NCI-H748 treated with DMSO at 0.1 percent for 48 hours (cell line): ENCODE measurements at places on chromosomes 6 and 20.
A peak's percentile ranks its signal among the peaks of the same experiment; 100 is the strongest.

GRCh38 chr20:4507288-4507719 is 214.4 kb upstream of the PRND start:
- DNase-seq = no peak

GRCh38 chr6:70667711-70668498 is at the start of gene SMAP1:
SMAP1 (plus strand) TSS chr6:70667883; CDS start chr6:70668024, 141 bp downstream.
- peak; percentile 77 for DNase-seq

GRCh38 chr6:6438286-6438685 is 117.8 kb upstream of the F13A1 start:
- DNase-seq = no peak

DNA sequence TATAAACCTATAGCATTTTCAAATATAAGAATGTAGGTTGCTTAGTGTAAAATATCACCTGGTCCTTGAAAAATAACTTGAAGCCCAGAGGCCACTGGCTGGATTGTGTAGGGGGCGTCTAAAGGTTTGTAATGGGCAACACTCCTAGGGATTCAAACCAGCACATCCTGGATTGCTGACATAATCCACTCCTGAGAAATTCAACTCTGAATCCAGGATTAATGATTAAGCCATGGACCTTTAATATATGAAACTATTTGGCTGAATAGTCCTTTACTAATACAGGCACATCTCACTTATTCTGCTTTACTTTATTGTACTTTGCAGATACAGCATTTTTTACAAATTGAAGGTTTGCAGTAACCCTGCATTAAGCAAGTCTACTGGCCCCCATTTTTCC is 160.8 kb downstream of the UBE3D start:
- no peak for DNase-seq

DNA sequence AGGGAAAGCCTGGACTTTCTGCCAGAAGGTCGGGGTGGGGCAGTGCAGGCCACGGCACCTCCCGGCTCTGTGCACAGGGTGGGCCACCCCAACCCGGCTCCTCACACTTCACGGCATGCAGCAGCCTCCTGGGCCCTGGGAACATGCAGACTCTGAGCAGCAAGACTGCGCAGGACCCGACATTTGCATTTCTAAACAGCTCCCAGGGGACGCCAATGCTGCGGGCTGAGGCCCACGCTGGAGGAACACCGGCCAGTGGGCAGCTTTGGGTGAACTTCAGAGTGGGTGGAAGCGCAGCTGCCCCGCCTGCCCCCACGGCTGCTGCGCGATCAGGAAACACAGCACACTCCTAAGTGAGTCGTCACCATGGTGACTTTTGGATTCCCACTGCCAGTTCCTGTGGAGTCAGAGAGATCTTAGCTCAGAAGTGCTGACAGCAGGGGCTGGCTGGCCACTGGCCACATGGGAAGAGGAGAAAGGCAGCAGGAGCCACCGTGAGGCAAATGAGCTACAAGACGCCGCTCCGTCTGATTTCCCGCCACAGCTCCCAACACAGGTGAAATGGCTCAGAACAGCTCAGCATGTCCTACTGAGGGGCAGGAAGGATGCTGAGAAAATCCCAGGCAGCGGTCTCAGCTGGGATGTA is 52.1 kb downstream of the RNASET2 start:
- DNase-seq = peak; percentile 29

DNA sequence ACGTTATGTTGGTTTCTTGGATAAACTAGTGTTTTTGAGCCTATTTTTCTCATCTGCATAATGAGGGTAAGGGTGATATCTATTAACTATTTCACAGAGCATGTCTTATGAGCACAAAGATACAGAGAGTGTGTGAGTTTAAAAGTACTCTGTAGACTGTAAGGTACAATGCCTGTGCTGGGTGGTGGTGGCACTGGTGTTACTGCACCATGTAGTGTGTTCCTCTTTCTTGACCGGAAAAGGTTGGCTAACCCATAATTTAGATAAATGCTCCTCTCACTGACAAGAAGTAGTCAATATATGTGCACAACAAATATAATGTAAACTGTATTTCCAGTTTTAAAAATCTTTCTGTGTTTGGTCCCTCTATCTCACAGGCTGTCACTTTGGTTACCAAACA is 116.2 kb upstream of the MMS22L start:
- DNase-seq = no peak

- no peak for DNase-seq
These were observed 152.6 kb downstream of the CDK19 start for GRCh38 chr6:110662490-110663211.

DNA sequence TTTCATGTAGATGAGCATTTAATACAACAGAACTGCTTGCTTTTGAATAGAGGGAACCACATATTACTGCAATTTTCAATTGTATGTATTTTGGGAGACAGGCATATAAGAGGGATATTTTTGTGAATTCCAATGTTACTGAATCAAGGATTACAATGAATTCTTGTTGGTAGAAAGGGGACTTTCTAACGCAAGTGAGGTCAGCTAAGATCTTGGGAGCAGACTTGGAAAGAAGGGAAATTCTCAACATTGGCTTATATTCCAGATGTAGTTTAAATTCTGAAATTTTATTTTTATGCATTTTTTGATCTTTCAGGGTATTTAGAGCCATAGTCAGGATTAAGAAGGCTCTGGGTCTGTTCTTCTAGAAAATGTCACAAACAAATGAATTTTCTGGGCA is 43.3 kb upstream of the CTAGE9 start:
- DNase-seq = no peak

- DNase-seq = no peak
These were observed 66.5 kb downstream of the ELOVL5 start for GRCh38 chr6:53282234-53282633.

- no peak for DNase-seq
These were observed 189.6 kb downstream of the ADAT2 start for GRCh38 chr6:143260857-143261256.

DNA sequence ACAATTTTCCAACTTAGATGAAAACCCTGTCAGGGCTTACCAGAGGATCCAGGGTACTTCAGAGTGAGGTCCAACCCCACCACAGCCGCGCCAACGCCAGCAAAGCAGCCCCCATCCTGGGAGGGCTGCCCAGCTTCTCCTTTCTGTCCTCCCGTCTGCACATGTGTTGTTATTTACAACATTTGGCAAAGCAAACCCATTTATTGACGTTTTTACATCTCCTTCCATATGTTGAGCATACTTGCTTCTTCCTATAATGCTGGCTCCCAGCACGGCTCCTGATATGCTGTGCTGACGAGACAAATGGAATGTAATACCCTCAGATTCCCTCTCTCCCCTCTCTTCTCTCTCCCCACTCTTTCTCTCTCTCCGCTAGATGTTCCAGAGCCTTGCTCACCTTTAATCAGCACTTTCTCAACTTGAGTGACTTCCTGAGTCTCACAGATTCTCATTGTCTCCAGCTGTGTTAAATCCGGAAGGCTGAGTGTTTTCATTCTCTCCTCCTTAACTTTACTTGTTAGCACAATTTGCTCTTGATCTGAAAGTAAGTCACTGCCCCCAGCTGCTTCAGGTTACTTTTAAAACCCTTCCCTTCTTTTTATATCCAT is 22.7 kb downstream of the RCAN2 start:
- no peak for DNase-seq

- no peak for DNase-seq
These were observed 685.5 kb upstream of the CITED2 start for GRCh38 chr6:140059947-140060346.

GRCh38 chr6:105641504-105641903 is 238.6 kb upstream of the PREP start:
- no peak for DNase-seq

DNA sequence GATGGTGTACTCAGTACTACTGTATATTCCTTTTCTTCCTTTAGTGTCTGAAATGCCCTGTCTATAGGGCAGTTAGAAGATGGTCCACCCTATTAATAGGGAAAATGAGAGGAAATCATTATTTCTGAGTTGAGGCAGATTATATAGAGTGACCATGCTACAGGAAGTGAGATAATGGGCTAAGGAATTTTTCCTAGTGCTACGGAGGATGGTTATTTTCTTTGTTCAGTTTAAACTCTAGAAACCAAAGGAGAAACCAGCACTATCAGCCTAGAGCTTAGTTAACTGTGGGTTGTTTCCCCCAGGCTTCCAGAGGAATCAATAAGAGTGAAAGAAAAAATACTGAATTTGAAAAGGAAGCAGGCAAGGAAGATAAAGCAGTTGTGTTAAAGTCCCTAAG is 474 bp downstream of the TSBP1 start:
- no peak for DNase-seq

GRCh38 chr6:138286698-138287097 is 68.4 kb upstream of the PBOV1 start:
- no peak for DNase-seq

- DNase-seq = no peak
These were observed 94.8 kb downstream of the NFATC2 start for GRCh38 chr20:51447765-51448148.

DNA sequence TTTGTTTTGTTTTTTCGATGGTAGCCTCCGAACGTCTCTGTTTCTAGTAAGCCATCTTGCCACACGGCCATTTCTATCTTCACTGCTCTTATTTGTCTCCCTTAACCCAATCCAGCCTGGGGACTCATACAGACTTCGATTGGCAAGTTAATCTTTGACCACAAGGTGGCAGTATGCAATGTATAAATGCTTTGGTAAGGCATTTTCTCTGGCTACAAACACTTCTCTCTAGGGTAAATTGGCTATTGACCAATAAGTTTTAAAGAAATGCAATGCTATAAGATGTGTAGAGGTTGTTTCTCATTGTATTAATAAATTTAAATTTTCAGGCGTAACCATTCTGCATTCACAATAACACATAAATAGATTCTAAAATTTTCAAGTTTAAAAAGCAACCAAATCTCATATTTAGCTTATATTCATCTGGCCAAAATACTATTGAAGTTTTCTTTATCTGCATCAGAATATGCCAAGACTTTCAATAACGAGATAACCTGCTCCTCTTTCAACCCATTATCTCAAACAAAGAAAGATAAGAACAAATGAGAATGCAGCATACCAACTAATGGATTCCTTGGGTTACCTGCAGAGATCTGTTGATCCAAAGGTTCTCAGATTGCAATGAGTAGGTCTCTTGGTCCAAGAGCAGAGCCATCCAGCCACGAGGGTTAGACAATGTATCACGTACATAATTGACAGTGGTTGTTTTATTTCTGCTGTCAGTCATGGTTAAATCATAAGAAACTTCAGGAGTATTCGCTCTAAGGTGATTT is 231.9 kb downstream of the PKHD1 start:
- DNase-seq = peak; percentile 78

- no peak for DNase-seq
These were observed 18.0 kb downstream of the KLHL31 start for GRCh38 chr6:53647462-53648094.

GRCh38 chr6:45803071-45803470 is 212.6 kb downstream of the CLIC5 start:
- no peak for DNase-seq

DNA sequence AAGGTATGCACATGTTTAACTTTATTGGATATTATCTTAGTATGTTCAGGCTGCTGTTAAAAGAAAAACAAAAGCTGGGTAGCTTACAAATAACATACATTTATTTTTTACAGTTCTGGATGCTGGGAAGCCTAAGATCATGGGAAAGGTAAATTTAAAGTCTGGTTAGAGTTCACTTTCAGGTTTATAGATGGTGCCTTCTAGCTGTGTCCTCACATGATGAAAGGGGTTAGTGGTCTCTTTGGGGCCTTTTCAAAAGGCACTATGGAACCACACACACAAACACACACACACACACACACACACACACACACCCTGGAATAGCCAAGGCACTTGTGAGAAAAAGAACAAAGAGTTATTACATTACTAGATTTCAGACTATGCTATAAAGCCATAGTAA is 805.8 kb upstream of the GJE1 start:
- DNase-seq = no peak

GRCh38 chr20:51978070-51978501 is 175.8 kb upstream of the SALL4 start:
- no peak for DNase-seq

GRCh38 chr20:24651976-24652345 is 182.5 kb downstream of the SYNDIG1 start:
- no peak for DNase-seq

- DNase-seq = no peak
These were observed 19.5 kb upstream of the EDN1 start for GRCh38 chr6:12270551-12271230.

DNA sequence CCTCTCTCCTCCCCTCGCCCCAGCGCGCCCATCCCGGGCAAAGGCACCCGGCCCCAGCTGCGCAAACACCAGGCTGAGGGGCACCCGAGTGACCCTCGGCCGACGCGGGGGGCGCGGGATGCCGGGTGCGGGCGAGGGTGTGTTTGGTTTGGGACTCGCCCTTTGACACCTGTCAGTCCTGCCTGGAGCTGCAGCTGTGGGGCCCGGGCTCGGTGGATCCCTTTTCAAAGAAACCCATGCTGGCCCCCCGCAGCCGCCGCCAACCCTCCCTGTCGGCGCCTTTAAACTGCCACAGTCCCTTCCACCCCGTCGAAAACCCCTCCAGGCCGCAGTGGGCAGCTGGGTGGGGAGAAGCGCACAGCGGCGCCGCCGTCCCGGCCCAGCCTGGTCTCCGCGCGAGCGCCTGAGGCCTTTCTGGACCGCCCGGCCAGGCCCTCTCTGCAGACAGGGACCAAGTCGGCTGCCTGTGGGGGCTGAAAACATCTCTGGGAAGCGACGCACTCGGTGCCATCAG is 5.5 kb downstream of the FOXQ1 start:
- no peak for DNase-seq

- DNase-seq = no peak
These were observed 496.7 kb downstream of the BMP2 start for GRCh38 chr20:7264137-7264536.

- no peak for DNase-seq
These were observed 5.1 kb downstream of the DEF6 start for GRCh38 chr6:35302604-35303241.

DNA sequence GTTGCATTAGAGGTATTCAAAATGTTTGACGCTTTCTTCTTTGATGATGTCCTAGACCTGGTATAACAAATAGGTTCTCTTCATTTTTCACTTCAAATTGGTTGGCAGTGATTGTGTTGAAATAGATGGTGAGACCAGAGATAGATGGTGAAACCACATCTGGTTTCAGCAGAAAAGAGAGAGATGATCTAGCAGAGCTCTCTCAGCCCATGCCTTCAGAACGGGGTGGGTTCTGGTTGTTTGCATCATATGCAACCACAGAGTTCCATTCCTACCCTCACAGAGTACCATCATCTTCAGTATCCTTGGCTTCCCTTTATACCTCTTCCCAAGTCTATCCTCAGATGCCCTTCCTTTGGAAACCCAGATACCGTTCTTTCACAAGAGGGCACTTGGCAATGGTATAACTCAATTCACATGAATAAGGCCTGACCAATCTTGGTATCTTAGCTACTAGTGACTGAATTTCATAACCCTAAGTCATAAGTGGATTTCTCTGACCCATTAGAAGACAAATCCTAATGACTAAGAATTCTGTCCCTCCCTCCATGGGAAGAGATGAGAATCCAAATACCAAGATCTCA is 93.7 kb downstream of the UBE3D start:
- no peak for DNase-seq

- DNase-seq = no peak
These were observed 288.2 kb upstream of the PREP start for GRCh38 chr6:105691081-105691480.

DNA sequence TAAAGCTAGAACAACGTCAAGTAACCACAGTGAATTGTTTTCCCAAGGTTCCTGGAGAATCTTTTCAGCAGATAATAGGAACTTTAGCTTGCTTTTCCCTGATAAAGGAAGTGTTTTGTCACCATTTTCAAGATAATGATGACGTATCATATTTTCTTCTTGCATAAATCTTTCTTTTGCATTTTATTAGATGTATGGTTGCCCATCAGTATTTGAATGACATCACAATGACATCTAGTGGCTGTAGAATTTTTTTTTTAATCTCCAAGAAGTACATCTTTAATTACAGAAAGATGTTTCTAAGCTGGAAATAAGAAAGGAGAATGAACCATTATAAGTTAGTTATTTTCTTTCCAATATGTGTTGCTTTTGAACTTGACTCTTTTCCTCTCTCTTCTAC is 83.0 kb downstream of the CENPW start:
- no peak for DNase-seq
